Ovary (tissue), 10 donors: ENCODE measurements at places on chromosomes 13 and 19. TPM values are rescaled to one million over a fixed set of nuclear protein-coding genes. Genes with fewer than 3 reads are reported as not detected.

- no peak for DNase-seq
Observed at GRCh38 chr13:80339563-80339911, 1.4 kb downstream of the SPRY2 start.

SLC25A41 gene
- not detected for total RNA-seq

- DNase-seq = no peak
Observed at GRCh38 chr13:42696191-42696590, 85.2 kb upstream of the FAM216B start.

FLT1 gene
- 31.4 TPM for total RNA-seq

GRCh38 chr13:80655778-80656511 lies 315.0 kb upstream of the SPRY2 start:
- DNase-seq = no peak

- no peak for DNase-seq
Observed at GRCh38 chr13:45623516-45624090, 8.1 kb upstream of the ERICH6B start.

MISP gene
- total RNA-seq = 44.0 TPM

KLK1 gene
- 0.45 TPM for total RNA-seq

GRCh38 chr13:80339912-80340650 lies 845 bp downstream of the SPRY2 start:
- peak; percentile 46 for DNase-seq

RDH13 gene
- 12.6 TPM for total RNA-seq

MCF2L gene
- total RNA-seq = 10.7 TPM

DNA sequence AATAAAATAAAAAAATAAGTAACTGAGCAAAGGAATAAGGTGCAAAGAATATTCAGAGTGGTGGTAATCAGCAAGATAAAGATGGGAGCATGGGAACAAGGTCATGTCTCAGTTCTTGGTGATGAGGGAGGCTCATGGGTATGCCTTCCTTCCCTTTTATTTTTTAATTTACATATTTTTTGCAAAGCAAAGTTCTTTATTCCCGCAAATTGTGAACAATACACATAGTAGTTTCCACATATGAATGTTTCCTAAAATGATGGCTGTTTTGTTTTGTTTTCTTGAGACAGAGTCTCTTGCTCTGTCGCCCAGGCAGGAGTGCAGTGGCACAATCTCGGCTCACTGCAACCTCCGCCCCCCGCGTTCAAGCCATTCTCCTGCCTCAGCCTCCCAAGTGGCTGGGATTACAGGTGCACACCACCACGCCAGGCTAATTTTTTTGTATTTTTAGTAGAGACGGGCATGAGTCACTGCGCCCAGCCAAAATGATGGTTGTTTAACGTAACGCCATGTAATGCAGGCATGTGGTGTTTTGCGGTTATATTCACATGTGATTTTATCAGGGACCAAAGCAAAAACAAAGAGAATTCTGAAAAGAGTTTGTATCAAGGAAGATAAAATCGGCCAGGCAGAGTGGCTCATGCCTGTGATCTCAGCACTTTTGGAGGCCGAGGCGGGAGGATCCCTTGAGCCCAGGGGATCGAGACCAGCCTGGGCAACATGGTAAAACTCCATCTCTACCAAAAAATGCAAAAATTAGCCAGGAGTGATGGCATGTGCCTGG lies 4.5 kb upstream of the ADGRE2 start:
- DNase-seq = no peak

GRCh38 chr19:57786286-57786685 lies 16.8 kb downstream of the ZNF586 start:
- no peak for DNase-seq

GRCh38 chr19:6632002-6632621 lies 37.8 kb downstream of the TNFSF14 start:
- DNase-seq = peak; percentile 40
